ENCODE measurements at places on chromosomes 16 and 17.

DNA sequence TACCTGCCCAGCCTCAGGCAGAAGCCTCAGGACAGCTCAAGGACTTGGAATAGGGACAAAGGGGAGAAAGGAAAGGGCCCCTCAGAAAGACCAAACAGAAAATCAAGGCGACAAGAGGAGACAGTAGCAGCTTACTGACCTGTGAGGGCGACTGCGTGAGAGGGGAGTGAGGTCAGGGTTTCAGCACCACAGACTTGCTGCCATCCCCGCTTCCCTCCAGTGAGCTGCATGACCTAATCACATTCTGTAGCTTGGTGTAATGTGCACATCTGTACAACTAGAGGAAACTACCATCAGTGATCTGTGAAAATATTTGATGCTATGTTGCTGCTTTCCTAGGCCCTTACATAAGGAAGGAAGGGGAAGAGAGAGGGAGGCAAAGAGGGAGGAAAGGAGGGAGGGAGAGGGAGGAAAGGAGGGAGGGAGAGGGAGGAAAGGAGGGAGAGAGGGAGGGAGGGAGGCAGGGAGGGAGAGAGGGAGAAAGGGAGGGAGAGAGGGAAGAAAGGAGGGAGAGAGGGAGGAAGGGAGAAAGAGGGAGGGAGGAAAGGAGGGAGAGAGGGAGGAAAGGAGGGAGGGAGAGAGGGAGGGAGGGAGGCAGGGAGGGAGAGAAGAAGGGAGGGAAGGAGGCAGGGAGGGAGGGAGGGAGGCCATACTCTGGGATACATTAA, 404.9 kb upstream of the CDH5 start:
- DNase-seq, result peak; percentile 10

GRCh38 chr17:20066253-20066652, 57.1 kb downstream of the SPECC1 start:
- DNase-seq, result peak; percentile 16

GRCh38 chr17:17180741-17181525, 25.2 kb downstream of the PLD6 start:
- DNase-seq, result no peak

GRCh38 chr16:85238233-85238647, 126.0 kb upstream of the CIBAR2 start:
- no peak for DNase-seq

DNA sequence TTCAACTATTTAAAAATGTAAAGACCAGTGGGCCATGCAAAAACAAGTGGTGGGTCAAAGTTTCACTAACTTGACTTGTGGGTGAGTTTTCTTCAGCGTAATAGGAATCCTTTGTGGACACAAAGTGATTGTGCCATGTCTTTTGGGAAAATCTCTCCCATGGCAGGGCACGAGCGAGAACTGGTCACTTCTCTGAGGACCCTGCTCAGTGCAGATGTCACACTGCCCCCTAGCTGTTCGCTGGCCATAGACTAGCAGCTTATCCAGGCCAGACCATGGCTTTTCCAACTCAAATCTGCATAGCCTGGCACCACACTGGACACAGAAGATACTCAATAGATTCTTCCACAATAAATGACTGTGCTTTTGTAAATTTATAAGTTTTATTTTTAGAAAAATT, 306.0 kb upstream of the CCL2 start:
- DNase-seq, result no peak

DNA sequence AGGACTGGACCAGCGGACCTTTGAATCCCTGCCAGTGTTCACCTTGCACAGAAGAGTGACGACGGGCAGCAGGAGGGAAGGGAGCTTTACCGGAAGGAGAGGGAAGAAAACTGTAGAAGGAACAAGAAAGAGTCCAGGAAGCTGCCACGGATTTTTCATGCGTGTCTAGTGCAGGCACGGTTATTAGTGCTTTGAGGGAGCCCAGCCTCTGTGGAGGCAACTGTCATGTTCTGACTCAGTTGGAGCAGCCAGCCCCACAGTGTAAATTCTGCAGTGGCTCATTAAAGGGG, 6.5 kb upstream of the HOXB13 start:
- no peak for DNase-seq

GRCh38 chr17:2181206-2181896, 122.2 kb downstream of the SMG6 start:
- no peak for DNase-seq

GRCh38 chr17:80219763-80220053, 425 bp downstream of the SGSH start:
- no peak for DNase-seq

DNA sequence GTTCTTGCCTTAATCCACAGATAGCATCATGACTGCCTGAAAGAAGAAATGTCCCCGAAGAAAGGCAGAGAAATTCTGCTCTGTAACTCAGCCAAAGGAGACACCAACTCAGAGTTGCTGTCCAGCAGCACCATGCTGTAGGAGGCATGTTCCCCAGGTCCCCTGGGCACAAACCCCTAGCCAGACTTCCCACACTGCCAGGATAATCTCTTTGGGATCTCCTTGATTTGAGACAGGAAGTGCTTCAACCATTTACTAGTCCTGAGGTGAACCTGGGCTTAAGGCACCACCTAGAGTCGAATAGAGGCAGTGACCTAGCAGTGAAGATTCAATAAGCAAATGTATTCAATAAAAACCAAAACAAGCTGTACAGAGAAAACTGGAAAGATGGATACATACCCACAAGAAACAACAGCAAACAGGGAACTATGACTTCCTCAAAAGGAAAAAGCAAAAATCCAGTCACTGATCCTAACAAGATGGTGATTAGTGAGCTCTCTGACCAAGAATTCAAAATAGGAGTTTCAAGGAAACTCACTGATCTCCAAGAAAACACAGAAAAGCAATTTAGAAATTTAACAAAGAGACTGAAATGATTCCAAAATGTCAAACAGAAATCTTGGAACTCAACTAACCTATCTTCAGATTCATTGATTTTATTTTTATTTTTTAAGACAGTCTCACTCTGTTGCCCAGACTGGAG, 5.7 kb downstream of the OR4D2 start:
- DNase-seq, result no peak

GRCh38 chr17:50993544-50993943, 127.1 kb downstream of the SPAG9 start:
- DNase-seq, result no peak

DNA sequence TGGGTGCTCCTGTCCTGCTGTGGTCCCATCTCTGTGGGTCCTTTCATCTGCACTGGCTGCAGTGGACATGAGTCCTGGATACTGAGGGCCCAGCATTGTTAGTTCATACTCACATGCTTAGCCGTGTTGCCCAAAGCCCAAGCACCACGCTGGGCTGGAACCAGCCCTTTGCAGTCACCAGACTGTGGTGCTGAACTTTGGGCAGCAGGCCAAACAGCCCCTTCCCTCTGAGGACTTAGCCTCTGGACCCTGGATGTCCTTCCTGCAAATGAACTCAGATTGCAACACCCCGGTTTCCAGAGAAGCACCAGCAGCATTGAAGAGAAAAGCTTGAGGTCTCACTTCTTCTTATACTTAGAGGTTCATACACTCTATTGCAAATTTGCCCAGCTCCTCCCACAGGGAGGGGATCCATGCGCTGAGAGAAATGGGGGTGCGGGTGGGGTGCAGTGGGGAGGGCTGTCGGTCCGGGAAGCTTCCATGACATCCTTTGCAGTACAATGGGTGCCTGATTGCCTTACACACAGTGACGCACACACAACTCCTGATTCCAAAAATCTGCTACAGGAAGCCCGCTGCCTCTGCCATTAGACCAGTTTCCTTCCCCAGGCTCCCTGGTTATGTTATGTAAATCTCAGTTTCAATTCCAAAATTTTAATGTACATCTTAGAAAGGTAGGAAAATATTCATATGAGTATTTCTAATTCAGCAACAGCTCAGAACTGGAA, 65.8 kb downstream of the RGS9 start:
- DNase-seq, result no peak

- no peak for DNase-seq
These were observed 38.9 kb upstream of the ATP2A3 start for GRCh38 chr17:4003131-4003500.

DNA sequence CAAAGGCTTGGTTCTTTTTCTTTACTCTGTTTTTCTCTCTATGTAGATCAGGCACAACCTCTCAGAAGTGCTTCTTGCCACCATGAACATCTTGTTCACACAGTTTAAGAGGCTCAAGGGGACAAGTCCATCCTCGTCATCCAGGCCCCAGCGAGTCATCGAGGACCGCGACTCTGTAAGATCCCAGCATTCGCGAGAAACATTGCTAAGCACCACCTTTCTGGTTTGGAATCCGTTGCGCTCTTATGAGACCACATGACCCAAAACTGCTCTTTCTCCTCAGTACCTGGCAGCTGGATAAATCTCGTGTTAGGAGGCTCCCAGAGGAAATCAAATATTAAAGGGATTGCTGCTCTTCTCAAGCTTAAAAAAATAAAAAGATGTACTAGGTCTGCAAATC, 23.3 kb upstream of the SLC12A3 start:
- no peak for DNase-seq

GRCh38 chr17:49055181-49055927, 58.2 kb downstream of the IGF2BP1 start:
- no peak for DNase-seq

- DNase-seq, result no peak
These were observed 89.0 kb downstream of the SLC39A11 start for GRCh38 chr17:73003487-73003886.

DNA sequence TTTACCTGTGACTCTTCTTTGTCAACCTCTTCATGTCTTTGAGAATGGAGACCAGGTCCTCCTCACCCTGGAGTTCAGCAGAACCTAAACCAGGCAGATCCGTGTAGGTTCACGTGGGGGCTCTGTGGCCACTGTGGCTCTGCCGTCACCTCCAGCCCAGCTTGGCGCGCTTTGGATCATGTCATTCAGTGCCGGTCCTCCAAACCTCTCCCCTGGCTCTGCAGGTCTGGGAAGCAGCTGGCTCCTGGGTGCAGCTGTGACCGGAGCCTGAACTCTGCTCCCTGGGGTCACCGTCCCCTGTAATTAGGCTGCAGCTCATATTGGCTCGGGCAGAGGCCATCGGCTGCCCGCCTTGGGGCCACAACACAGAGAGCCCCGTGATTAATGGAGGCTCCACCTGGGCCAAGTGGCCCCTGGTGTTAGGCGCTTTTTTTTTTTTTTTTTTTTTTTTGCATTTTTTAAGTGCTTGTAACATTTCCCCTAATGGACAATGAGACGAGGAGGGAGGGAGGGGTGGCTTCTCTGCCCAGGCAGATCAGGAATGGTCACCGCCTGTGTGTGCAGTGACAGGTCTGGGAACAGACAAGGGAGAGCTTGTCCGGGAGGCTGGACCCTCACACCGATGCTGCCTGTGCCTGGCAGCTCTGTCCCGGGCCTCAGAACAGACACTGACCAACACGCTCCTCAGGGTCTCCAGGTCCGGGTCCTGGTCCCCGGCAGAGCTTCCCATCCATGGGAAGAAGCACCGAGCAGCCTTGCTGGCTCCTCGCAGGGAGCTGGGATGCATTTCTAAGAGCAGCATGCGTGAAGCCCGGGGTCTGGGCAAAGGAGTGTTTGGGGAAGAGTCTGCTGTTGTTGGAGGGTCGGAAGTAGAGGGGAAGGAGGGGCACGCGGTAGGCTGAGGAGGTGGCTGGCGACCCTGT, 247.9 kb downstream of the SEC14L1 start:
- no peak for DNase-seq

GRCh38 chr16:29881050-29881449, 18.0 kb upstream of the CDIPT start:
- no peak for DNase-seq

- DNase-seq, result no peak
These were observed 9.3 kb downstream of the ADORA2B start for GRCh38 chr17:15954222-15954621.

- DNase-seq, result no peak
These were observed 12.8 kb downstream of the HMOX2 start for GRCh38 chr16:4489030-4489429.

- DNase-seq, result no peak
These were observed at the start of gene CBX4 for GRCh38 chr17:79839356-79840268. TSS of gene CBX4 (minus strand) at chr17:79839440. CDS start at chr17:79839251, 189 bp downstream.

GRCh38 chr16:85010931-85011845, at the start of gene ZDHHC7:
TSS of gene ZDHHC7 (minus strand) at chr16:85011535. CDS start at chr16:84990618, 20,917 bp downstream.
- DNase-seq, result no peak

GRCh38 chr16:71242601-71243000, 12.1 kb upstream of the HYDIN start:
- DNase-seq, result no peak

DNA sequence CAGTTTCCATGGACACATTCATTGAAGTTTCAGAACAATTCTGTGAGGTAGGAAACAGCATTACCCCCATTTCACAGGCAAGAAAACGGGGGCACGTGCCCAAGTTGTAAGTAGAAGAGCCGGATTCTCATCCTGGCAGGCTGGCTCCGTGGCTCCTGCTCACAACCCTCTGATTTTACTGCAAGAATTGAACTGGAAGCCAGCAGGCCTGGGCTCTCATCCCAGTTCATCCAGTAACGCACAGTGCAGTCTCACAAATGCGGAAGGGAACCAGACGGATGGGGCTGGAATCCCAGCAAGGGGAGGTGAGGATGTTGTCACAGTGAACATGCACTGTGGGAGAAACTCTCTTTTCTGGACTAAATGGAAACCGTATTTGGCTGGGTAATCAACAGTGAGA, 40.7 kb upstream of the DOC2B start:
- DNase-seq, result no peak

DNA sequence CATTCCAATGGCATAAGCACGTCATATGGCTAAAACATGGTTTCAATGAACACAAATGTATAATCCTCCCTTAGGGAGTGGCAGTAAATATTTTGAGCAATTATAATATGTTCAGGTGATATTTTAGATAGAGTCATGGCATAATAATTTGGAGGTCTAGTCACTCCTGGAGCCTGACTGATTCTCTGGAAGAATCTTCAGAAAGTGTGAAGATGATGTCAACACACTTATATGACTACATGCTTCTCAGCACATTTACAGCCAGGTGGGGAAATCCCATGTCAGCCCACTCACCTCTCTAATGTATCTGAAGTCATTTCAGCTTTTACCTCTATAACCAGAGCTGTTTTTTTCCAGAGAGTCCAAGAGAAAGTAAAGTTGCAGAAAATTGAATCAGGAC, 474.8 kb downstream of the SHISA9 start:
- no peak for DNase-seq

- DNase-seq, result no peak
These were observed 13.4 kb downstream of the TBX2 start for GRCh38 chr17:61412860-61413660.
